Activated CD8-positive, alpha-beta memory T cell treated with anti-CD3 and anti-CD28 coated beads for 24 hours (primary cell): ENCODE measurements at places on chromosomes 12 and 14.
A peak's percentile ranks its signal among the peaks of the same experiment; 100 is the strongest.

- DNase-seq: no peak
Measured at GRCh38 chr14:84493779-84494178, 1036.2 kb upstream of the FLRT2 start.

DNA sequence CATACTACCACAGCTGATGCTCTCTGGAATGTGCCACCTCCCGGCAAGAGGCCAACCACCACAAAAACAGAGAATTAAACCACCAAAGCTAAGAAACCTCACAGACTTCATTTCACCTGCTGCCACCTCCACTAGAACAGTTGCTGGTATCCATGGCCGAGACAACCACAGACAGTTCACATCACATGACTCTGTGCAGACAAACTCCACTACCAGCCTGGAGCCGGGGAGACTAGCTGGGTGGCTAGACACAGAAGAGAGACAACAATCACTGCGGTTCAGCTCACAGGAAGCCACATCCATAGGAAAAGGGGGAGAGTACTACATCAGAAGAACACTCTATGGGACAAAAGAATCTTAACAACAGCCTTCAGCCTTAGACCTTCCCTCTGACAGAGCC is 78.2 kb downstream of the RALGAPA1 start:
- no peak for DNase-seq

GRCh38 chr14:22925513-22925912 is 3.7 kb downstream of the PRMT5 start:
- DNase-seq: no peak

GRCh38 chr12:127192391-127192790 is 1074.6 kb upstream of the TMEM132C start:
- DNase-seq: no peak

DNA sequence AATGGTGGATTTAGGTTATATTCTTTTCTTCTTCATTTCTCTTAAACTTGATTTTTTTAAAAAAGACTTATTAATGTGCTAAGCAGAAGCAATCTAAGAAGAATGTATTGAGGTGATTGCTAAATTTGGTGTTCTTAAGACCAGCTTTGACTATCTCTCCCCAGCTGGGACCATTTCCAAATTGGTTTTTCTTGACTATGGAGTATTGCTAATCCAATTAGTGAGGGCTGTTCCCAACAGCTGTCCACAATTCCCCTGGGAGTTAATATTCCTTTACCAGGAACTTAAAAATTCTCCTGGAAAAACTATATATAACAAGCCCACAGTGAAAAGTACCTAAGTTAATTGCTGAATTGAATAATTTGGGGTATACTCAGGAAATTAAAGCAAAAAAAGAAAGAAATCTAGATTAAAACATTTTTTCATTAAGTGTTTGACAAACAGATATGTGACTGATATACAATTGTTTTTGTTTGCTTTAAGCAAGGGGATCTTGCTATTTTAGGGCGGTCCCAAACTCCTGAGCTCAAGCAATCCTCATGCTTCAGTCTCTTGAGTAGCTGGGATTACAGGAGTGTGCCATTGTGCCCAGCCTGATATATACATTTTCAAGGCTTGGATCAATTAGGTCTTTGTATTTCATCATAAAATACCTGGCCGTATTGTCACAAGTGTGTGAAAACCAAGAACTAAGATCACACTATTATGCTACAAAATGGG is 105.0 kb downstream of the FAR2 start:
- DNase-seq: no peak

DNA sequence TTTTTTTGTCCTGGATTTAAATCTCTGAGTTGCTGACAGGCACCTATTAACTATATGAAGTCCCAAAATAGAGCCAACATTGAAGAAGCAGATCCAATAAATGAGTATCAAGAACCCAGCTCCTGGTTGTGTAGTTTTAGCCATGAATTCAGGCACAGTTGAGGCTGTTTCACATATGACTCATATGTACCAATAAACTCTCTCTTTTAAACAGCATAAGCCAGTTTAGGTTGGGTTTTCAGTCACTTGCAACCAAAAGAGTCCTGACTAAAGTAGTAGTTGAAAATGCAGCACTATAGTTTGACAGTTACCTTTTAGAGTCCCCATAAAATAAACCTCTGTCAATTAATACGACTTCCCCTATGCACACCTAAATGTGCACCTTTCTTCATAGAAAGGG is 389.9 kb downstream of the RPS29 start:
- DNase-seq: no peak

GRCh38 chr12:93043877-93044209 is 114.7 kb upstream of the EEA1 start:
- no peak for DNase-seq

DNA sequence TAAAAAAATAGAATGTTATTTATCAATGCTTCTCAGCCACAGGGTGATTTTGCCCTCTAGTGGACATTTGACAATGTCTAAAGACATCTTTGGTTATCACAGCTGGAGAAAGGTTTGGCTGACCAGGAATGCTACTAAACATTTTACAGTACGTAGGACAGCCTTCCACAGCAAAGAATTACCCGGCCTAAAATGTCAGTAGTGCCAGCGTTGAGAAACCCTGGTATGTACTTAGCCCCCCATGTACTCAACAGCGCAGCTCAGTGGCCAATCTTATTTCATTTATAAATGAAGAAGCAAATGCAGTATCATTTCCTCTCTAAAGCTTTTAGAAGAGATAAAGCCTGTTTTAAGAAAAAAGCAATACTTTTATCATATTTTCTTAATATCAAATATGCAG is 5.8 kb downstream of the MARK3 start:
- no peak for DNase-seq

DNA sequence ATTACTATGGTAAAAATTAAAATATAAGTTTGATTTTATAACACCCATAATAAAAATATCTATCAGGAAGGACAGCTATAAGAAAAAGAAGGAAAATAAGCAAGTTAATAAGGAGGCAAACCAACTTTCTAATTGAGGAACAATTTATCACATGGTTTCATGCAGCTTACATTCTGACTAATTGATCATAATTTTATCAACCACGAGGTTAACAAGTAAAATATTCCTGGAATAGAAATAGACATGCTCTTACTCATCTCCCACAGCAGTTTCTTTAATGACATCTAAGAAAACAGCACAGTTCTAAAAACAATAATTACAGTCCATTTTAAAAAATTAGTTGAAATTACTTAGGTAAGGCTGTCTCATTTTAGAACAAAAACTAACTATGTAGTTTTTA is 130.8 kb upstream of the KRR1 start:
- no peak for DNase-seq

- DNase-seq: no peak
Measured at GRCh38 chr14:80621701-80622100, 319.8 kb downstream of the CEP128 start.

DNA sequence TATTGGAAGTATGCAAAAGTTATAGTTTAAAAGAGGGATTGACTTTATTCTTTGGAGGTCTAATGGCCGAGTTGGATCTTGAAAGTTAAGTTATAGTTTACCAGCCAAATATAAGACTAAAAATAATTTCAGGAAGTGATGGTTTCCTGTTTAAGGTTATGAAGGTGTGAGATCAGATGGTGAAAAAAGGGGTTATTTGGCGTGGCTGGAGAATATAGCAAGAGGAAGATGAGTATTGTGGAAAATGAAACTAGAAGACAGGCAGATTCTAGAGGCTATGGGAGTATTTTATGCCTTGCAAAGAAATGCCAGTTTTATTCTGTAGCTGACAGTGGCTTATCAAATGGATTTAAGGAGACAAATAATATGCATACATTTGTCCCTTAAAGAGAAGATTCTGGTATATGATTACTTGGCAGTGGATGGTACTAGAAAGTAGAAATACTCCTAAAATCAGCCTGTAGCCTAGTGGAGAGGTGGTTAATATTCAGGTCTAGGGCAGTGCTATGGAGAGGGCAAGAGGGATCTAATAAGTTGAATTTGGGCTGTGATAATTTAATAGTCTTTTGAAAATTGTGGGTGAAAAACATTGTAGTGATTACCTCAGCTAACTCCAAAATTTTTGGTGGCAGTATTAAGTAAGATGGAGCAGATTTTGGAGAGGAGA is 1091.8 kb upstream of the ATXN7L3B start:
- no peak for DNase-seq

DNA sequence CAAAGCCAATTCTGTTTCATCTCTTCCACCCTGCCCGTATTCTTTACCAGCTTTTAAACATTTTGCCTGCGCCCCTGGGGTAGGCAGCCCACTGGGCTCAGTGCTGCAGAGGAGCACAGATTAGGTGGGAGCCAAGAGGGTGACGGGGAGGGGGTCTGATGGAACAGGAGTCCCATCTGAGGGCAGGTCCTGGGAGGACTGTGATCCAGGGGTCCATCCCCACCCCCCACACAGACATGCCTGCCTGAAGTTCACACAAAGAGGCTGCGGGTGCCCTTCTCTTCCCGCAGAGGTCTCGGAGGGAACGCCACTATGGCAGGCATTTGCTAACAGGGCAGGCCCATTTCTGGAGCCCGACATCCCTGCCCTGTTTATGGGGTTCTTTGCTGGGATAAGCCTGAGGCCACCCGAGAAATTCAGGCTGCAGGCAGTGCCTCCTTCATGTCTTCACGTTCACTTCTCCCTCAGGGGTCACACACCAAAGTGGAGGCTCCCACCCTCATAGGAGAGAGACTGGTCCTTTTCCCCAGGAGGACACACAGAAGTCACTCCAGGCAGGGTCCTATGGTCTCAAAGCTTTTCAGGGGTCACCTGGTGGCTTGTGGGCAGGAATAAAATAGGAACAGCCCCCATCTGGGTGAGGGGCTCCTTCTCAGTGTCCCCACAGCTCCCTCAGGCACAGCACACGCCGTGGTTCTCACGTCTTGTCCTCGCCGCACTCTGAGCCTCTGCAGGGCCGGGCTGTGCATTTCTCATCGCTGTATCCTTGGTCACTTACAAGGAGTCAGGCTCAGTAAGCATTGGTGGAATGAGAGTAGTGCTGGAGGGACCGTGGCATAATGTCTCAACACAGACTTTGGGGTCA is 12.9 kb downstream of the VASH1 start:
- DNase-seq: peak; percentile 47

DNA sequence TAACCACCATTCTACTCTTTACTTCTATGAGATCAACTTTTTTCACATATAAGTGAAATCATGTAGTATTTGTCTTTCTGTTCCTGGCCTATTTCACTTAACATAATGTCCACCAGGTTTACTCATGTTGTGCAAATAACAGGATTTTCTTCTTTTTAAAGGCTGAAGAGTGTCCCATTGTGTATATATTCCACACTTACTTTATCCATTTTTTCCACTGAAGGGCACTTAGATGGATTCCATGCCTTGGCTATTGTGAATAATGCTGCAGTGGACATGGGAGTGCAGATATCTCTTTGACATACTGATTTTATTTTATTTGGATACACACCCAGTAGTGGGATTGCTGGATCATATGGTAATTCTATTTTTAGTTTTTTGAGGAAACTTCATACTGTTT is 181.1 kb upstream of the HMGA2 start:
- DNase-seq: no peak

DNA sequence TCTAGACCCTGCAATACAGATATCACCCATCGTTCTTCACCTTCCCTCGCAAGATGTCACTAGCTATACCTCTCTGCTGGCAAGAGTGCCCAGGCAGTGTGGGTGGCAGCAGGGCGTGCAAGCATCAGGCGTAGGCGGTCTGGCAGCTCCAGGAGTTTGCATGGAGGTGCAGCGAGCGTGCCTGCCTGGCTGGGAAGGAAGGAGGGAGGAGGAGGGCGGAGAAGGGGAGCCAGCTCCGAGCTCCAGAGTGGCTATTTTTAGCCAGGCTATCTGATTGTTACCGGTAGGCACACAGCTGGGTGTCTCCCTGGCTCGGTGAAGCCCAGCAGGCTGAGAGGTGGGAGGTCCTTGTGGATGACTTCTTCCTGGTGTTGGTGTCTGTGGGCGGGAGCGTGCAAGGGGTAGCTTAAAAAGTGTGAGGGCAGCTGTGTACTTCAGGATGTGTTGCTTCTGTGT is 6.2 kb downstream of the FOXJ2 start:
- peak; percentile 67 for DNase-seq

DNA sequence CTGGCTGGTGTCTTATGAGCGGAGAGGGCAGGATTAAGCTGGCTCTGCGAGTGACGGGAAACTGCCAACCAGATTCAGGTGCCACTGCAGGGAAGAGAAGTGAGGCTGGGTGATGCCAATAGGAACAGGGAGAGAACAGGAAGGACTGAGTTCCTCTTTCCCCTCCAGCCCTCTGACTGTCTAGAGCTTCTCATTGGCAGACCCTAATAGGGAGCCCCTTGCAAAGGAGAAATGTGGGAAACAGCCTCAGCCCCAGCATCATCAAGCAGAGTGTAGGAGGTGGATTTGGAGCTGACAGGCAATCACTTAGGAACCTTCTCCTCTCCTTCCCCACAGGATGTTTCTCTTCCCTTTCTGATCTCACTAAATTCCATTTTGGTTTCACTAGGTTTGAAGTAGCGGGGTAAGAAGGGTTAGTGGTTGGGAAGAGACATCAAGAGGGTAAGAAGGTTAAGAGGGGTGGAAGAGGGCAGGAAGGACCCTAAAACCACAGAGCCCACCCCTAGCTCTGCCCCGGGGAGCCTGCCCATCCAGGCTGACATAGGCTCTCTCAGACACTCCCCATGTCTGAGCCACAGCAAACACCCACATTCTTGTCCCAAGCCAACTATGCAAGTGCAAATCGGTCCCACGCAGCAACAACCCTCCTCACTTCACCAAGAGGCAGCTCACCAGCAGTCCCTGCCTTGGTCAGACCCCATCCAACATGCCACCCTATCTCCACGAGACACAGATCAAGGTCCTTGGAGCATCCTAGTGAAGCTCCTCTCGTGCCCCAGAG is 111.1 kb downstream of the STAB2 start:
- DNase-seq: no peak

DNA sequence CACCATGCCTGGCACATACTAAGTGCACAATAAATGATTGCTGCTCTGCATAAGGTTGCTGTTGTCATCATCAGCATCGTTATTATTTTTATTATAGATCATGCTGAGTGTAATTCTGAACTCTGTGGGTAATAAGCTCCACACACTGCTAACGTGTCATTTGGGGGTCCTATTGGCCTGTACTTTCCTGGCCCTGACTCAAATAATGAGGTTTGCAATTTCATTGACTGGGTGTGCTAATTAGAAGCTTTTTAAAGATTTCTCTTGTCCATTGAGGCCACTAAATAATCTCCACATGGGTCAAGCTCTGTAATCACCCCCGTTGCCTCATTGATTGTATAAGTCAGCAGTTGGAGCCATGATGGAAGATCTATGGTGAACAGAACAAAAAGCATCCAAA is 320.8 kb upstream of the TMPO start:
- DNase-seq: no peak

GRCh38 chr12:28563286-28563685 is 373.0 kb downstream of the CCDC91 start:
- no peak for DNase-seq

DNA sequence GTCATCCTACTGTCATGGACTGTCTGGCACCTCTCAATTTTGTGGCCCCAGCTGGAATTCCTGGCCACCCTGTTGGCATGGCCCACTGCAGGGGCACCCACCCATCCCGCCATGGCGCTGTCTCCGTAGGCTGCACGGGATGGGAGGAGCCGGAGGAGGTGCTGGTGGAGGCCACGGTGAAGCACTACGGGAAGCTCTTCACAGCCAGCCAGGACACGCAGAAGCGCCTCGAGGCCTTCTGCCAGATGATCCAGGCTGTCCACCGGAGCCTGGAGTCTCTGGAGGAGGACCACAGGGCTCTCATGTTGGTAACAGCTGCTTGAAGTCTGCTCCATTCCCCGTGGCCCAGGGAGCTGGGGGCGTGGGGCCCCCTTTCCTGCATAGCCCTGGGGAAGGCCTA is 3.9 kb downstream of the CCDC197 start:
- DNase-seq: no peak

- DNase-seq: no peak
Measured at GRCh38 chr14:47606566-47606965, 68.8 kb downstream of the MDGA2 start.
